ENCODE measurements at places on chromosomes 3 and 15.

- DNase-seq: no peak
These were observed 64.1 kb downstream of the NIPA2 start for GRCh38 chr15:22902578-22902977.

- DNase-seq: no peak
These were observed 51.0 kb downstream of the NKIRAS1 start for GRCh38 chr3:23865595-23866396.

- DNase-seq: no peak
These were observed 221.9 kb upstream of the LYSMD4 start for GRCh38 chr15:99955181-99955525.

DNA sequence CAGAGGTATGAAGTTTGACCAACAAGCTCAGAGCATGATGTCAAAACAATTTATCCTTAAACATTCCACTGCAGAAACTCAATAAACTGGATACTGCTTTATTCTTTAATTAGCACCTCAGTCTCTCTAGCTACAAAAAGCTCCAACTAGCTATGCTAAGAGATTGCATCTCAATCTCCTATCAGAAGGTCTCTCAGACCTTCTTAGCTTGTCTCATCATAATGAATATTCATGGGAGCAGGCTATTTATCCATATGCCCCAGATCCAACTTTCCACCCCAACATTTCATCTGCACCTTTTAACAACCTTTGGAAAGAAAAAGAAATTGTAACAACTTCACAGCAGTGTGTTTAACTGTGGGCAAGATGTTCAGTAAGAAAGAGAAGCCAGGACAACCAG lies 11.3 kb upstream of the ZCWPW2 start:
- DNase-seq: no peak

DNA sequence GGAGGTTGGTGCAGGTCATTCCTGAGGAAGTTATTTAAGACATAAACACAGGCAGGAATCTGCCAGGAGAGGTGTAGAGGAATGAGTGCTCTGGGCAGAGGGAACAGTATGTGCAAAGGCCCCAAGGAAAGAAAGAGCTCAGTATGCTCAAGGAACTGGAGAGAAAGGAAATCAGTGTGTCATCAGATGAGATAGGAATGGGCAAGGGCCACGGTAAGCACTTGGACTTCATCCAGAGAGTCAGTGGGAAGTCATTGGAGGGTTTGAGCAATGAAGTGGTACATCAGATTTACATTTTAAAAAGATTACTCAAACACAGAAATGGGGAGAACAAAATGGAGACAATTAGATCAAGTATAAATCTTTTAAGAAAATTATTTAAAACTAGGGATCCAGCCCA lies 272.2 kb downstream of the ADAMTSL3 start:
- no peak for DNase-seq

- no peak for DNase-seq
These were observed 14.9 kb downstream of the CRTAP start for GRCh38 chr3:33128706-33129105.

- DNase-seq: no peak
These were observed 55.8 kb upstream of the OSTN start for GRCh38 chr3:191143224-191143623.

Measured in DMS 273 treated with DMSO at 0.1 percent for 48 hours (cell line).